Karpas-422 (cell line): ENCODE measurements at places on chromosomes 1 and 21. TPM values are rescaled to one million over a fixed set of nuclear protein-coding genes. Genes with fewer than 3 reads are reported as not detected.

DNA sequence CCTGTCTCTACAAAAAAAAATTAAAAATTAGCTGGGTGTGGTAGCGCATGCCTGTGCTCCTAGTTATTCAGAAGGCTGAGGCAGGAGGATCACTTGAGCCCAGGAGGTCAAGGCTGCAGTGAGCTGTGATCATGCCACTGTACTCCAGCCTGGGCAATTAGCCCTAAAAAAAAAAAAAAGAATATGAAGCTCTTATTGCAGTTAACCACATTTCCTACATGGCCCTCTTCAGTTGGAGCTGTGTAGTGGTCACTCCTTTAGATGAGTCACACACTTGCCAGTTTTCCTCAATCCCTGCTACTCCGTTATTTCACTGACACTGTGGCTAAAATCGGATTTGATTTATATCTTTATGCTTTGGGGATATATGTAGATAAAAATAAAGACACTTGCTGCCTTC, 11.8 kb downstream of the NFYC start:
- no peak for DNase-seq
- H3K27me3 ChIP-seq = no peaks in the 10 kb centered on the region
- H3K4me1 ChIP-seq = peaks cover 92% of the 10 kb centered on the region
- H3K4me3 ChIP-seq = no peak overlapping the region

- no peaks in the 10 kb centered on the region for H3K27me3 ChIP-seq
- no peak overlapping the region for H3K27ac ChIP-seq
- no peak overlapping the region for H3K4me3 ChIP-seq
- H3K4me1 ChIP-seq = peaks cover 16% of the 10 kb centered on the region
Observed at GRCh38 chr1:230123280-230124185, 56.5 kb downstream of the GALNT2 start.

RPTN gene
- total RNA-seq = not detected in 2 replicates

NES gene
- total RNA-seq = not detected in 2 replicates

CD52 gene
- total RNA-seq = 614 and 735 TPM in 2 replicates
